ENCODE measurements at places on chromosomes 12 and 14.

- no peak for DNase-seq
These were observed 68.8 kb downstream of the LLPH start for GRCh38 chr12:66061557-66062289.

DNA sequence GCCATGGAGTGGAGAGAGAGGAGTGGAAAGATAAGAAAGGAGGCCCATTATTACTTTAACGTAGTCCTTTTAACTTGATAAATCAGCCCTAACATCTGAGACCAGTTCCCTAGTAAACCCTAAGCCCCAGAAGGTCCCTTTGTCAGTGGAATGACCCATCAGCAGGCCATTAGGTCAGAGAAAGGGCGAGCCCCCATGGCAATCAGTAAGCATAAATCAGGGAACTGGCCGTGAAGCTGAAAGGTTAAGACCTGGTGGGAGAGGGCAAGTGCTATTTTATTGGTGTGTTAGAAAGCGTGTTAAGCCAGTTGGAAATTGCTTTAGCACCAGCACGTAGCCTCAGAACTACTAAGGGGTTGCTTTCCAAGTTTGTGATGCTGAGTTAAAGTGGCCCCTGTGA, 708.0 kb downstream of the BCL11B start:
- no peak for DNase-seq

- peak; percentile 38 for DNase-seq
These were observed 363 bp upstream of the CSAD start for GRCh38 chr12:53180931-53181645.

- no peak for DNase-seq
These were observed 16.3 kb upstream of the EPYC start for GRCh38 chr12:91021076-91021475.

DNA sequence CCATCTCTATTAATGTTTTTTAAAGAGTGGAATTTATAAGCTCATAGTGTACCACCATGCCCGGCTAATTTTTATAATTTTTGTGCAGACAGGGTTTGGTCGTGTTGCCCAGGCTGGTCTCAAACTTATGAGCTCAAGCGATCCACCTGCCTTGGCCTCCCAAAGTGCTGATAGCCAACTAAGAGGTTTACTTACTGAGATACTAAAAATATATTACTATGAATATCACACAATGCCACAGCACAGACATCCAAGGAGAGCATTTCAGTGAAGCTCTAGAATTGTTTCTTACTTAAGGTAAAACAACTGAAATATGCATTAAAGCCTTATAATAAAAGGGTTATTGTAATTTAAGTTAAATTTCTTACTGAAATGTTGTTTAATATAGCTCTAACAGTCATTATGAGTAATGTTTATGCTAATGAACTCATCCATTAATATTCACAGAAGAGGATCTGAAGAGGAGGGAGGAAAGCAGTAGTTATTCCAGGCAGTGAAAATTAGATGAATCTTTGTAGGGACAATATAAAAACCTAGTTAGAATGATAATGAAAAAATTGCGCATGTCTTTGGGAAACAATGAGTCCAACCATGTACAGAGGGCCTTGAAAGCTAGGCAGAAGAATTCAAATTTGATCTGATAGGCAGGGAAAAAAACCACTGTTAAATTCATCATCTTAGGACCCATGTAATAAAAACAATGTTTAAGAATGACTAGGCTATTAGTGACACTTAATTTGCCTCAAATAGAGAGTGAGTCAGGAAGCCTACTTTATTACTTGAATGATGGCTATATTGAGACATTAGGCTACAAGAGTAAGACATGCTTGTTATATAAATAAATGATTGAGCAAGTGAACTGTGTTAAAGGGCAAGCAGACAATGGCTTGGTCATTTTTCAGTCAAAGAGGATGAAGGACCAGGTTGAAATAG, 99.2 kb downstream of the SLC41A2 start:
- DNase-seq, result no peak

DNA sequence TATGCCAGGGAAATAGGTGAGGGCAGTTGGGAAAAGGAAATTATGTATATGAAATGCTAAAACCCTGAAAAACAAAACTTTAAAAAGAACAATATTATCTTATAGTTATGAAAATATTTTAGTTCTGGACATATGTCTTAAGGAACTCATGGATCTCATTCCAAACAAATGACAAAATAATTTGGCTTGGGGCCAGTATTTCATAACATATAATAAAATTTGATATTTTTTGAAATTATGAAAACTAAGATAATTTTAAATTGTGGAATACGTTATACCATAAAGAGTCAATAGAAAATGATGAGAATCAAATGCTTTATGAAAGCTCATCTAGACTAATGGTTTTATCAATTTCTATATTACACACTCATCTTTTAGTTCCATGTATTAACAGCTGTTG, 173.8 kb upstream of the DCN start:
- no peak for DNase-seq

- no peak for DNase-seq
These were observed 19.5 kb downstream of the VSX2 start for GRCh38 chr14:74258764-74259035.

DNA sequence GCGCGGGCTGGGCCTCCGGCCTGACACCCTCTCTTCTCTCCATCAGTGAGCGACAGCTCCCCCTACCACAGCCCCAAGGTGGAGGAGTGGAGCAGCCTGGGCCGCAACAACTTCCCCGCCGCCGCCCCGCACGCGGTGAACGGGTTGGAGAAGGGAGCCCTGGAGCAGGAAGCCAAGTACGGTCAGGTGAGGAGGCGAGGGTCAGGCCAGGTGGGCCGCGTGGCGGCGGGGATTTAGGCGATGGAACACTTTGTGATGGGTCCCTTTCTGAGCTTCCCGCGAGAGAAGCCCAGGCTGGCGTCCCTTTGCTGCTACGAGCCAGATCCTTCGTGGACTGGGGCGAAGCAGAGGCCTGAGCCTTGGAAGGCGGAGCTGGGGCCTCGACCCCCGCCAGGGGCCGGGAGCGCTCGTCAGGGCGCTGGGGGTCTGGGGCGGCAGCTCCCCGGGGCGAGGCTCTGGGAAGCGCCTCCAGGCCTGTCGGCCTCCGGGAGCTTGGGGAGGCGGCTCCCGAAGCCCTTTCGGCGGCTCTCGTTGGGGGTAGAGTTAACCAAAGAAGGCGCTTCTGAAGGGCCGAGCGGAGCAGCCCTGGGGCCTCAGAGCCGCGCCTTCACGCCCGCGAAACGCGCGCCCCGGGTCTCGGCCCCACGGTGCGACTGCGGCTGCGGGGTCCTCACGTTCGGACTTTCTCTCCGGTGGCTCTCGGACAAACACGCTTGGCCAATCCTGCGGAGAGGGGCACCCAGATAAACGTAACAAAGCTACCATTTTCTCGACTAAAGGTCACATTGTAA, 5.0 kb downstream of the PAX9 start:
- DNase-seq, result no peak

GRCh38 chr12:59834659-59835474, 239.0 kb downstream of the SLC16A7 start:
- DNase-seq, result no peak

GRCh38 chr14:57493467-57494181, at the start of gene CCDC198:
Gene CCDC198, minus strand, starts transcription at chr14:57493857. Its CDS starts 142 bp downstream, at chr14:57493715.
- DNase-seq, result no peak

- no peak for DNase-seq
These were observed 11.0 kb downstream of the TPH2 start for GRCh38 chr12:71949646-71950045.

- DNase-seq, result peak; percentile 71
These were observed 134.6 kb upstream of the EVL start for GRCh38 chr14:99930420-99931274.

- no peak for DNase-seq
These were observed 136.5 kb downstream of the SPTSSA start for GRCh38 chr14:34325493-34325892.

Measured in NCI-H1694 (cell line).